Activated naive CD8-positive, alpha-beta T cell treated with anti-CD3 and anti-CD28 coated beads, Interleukin-2, amount 50 U/mL, for 16 hours (primary cell): ENCODE measurements at places on chromosomes 5 and 9.
A peak's percentile ranks its signal among the peaks of the same experiment; 100 is the strongest.

GRCh38 chr9:120592210-120592609 is 12.2 kb upstream of the CDK5RAP2 start:
- no peak for DNase-seq

DNA sequence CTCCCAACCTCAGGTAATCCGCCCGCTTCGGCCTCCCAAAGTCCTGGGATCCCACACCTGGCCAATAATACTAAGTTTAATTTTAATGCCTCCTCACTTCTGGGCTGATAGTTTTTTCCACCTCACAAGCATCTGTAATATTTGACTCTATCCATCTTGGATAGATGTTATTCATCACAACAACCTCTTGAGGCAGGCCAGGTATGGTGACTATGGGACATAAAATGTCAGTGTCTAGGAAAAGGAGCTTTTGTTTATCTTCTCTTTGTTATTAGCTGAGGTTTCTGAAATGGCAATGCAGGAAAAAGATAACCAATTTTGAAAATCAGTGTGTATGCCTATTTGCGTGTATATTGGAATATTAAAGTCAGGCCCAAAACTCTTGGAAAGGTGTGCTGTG is 1.2 kb upstream of the CCDC69 start:
- no peak for DNase-seq

DNA sequence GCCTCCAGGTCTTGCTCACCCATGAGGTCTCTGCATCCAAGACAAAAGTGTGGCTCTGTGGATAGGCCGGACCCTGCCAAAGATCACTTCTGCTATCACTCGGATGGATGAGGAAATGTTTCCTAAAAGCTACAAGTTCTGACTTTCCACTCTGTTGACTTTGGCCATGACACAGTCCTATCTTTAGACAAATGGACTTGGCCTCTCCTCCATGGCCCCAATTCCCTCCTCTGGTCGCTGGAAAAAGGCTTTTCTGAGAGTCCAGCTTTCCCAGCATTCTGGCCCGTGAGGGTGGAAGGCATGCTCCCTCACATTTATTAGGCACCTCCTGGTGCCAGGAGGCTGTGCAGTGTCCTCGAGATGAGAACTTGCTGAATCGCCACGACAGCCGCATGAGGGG is 83.1 kb downstream of the COL27A1 start:
- DNase-seq: no peak

GRCh38 chr9:72812559-72813111 is 140.2 kb downstream of the ALDH1A1 start:
- DNase-seq: no peak

DNA sequence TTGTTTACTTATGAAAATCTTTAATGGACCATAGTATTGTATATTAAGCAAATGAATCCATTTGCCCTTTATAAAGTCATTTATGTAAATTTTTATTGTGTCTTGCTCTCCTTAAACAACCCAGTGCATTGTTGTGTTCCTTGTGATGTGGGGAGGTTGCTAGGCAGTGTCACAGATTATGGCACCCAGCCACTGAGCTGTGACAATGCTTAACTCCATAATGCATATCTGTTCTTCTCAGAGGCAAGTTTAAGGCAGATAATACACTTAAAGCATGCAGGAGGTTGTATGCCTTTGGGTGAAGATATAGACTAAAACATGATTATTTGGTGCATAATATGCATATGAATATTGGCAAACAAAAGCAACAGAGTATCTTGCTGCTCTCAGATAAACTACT is 269.6 kb upstream of the RIOK2 start:
- no peak for DNase-seq

GRCh38 chr5:14421851-14422250 is 159.7 kb upstream of the OTULINL start:
- DNase-seq: no peak

- no peak for DNase-seq
These were observed 1.9 kb upstream of the PCDHAC2 start for GRCh38 chr5:140964356-140964755.

DNA sequence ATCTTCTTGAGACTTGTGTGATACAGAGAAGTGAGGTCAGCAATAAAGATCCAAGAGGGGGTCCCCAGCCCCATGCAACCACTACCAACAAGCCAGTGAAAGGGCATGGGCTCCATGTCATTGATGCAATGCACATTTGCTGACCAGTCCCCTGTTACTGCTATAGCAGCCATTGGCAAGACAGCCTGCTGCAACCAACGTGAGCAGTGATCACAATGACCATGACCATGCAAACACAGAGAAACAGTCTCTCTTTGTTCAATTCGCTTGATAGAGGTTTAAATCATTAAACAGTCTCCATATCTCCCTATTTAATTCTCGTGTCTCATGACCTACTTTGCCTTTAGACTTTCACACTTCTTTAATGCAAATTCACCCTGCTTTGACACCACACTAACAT is 30.0 kb upstream of the FOXB2 start:
- DNase-seq: no peak

- DNase-seq: no peak
These were observed 68.3 kb downstream of the ERP44 start for GRCh38 chr9:100030548-100030947.

DNA sequence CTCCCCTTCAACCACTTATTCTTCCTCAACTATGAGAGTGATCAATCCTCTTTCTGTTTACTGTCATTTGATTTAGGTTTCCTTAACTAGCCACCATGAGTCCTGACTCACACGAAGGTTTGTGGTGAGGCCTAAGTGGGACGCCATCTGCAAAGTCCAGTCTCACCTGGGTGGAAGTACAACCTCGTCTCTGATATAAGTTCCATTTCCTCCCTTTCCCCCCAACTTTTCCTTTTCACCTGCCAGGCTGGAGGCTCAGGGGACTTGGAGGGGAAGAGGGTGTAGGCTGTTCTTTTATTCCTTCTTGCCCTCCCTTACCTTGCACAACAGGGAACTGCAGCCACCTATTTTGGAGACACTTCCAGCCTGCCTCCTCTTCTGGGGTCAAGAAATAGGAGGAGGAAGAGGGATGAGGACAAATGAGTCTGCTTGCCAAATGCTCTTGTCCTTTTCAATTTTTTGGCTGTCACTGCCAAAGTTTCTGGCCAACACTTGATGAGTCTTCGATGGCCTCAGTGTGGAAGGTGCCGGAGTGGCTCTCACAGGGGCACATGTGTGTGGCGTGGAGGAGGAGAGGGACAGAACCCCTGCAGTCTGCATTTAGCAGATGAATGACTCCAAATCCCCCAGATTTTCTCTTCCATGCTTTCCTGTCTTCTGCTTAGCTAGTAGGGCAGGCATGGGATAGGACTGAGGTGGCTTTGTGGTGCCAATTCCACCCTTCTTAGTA is 249.6 kb downstream of the NSG2 start:
- no peak for DNase-seq

DNA sequence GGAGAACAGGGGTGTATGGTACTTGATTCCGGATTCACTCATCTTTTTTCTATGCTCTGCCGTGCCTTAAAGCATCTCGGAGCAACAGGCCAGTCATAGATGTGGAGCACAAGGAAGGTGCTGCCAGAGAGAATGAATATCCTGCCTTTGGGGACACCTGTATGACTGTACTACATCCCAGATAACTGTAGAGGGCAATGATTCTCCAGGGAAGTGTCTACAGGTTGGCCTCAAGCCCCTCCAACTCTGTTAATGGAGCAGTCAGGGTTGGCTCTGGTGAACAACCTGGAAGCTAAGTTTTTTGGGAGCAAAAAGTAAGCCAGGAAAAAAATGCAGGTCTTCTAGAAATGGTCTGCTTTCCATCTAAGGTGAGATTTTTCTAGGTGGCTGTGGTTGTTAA is 71.0 kb downstream of the NREP start:
- DNase-seq: no peak

DNA sequence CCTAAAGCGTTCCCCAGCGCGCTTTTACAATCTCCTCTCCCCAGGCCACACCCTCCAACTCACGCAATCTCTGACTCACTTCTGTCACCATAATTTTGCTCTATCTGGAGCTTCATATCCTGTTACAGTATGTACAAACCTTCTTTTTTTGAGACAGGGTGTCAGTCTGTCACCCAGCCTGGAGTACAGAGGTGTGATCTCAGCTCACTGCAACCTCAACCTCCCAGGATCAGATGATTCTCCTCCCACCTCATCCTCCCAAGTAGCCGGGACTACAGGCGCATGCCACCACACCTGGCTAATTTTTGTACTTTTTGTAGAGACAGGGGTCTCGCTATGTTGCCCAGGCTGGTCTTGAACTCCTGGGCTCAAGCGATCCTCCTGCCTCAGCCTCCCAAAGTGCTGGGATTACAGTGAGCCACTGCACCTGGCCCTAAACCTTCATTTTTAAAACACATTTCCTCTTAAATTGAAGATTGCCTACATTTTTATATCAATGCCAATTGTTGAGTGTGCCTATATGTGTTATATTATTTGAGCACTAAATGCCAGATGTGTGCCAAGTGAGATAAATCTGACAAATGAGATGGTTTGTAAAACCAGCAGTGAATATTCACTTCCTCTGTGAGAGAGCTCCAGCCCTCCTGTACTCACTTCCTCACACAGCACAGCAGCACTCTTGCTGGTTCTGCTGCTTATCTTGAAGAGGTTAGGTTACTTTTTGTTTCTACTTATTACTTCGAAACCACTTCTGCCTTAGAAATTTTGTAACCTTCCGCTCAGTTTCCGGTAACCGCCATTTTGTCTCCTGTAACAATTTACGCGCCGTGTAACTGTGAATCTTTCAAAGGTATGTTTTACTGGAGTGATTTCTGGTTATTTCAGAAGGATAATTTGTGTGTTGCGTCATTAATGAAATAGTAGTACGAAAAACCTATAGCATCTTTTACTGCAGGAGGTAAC is 57.9 kb downstream of the DOCK8 start:
- peak; percentile 54 for DNase-seq

DNA sequence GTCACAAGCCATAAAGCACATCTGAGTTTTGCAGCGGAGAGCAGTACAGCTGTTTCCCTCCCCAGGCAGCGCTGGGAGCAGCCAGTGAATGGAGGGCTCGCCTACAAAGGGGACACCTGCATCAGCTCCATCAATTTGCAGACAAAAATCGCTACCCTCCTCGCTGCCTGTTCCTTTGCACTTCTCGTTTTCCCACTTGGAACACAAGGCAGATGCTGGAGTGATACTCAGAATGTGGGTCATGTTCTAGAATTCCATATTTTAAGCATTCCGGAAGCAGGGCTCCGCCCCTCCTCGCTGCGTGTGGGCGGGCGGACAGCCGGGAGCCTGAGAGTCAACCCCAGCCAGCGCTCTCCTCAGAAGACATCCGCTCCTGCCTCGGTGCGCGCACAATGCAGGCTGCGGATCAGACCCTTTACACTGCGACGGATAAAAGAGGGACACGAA is 92.1 kb downstream of the LMNB1 start:
- no peak for DNase-seq

DNA sequence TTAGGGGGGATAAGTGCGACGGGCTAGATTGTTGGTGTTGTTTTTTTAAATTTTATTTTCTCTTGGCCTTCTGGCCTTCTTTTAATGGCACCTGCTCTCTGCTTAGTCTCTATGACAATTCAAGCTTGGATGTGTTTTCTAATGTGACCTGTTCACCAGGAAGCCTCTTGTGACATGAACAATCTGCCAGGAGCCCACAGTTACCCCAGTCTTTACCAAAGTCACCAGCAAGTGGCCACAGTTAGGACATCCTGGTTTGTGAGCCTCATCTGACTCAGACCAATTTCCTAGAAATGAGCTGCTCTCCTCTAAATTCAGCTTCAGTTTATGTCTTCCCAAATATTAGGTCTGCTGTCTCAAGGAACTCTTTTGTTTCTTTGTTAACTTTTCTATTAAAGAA is 135.8 kb downstream of the TLE4 start:
- no peak for DNase-seq

DNA sequence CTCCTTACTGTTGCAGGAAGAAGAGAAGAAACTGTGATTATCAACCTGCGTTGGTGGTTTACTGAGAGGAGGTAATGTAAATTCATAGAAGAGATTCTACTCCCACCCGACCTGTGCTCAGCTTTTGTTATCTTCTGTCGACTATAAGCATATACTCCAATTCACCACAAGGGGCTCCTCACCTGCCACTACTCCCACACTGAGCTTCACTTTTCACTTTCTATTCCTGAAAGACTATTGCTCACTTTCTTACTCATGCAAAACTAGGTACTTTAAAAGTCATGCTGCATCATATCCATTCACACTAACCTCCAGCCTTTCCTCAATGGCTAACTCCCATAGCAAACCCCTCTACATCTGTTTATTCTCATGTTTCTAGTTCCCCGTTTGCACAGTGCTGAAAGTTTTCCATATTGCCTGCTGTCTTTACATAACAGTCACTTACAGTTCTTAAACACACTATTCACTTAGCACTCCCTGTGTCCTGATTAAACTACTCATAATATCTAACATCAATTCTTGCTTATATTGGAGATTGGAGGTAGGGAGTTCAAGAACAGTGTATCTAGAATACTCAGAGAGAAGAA is 1062.6 kb downstream of the NR2F1-AS1 start:
- DNase-seq: no peak

- no peak for DNase-seq
These were observed 26.3 kb downstream of the CNTFR start for GRCh38 chr9:34563262-34563661.

GRCh38 chr9:34190996-34191892 is 12.4 kb downstream of the UBAP1 start:
- no peak for DNase-seq

- DNase-seq: no peak
These were observed 33.8 kb upstream of the OTULIN start for GRCh38 chr5:14630671-14631070.

DNA sequence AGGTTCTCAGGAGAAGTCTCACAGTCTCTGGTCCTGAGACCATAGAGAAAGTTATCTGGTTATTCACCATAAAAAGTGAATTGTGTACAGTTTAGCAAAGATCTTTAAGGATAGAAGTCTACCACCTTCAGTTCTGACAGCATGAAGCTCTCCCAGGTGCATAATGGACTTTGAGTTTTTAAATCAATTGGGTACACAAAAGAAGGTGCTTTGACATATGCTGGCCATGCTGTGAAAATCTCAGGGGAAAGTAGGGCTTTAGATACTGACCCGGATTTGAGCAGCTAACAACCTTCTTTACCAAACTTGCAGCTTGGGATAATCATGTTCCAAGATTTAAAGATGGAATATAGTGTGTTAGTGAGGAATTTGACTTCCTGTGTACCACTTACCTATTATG is 264.2 kb downstream of the ZSWIM6 start:
- DNase-seq: no peak

DNA sequence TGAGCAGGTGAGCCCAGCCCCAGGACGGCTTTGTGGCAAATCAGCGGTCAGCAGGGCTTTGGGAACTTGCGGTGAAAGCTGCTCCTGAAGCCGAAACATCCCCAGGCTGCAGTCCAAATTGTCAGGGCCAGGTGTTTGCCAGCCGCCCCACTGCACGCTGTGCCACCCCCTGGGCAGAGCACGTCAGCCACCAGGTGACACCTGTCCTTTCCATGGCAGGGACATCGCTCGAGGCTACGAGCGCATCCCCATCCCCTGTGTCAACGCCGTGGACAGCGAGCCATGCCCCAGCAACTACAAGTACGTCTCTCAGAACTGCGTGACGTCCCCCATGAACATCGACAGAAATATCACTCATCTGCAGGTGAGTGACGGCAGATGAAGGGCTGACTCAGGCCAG is 64.4 kb upstream of the CACNA1B start:
- no peak for DNase-seq

GRCh38 chr5:57117596-57117995 is 56.3 kb upstream of the GPBP1 start:
- no peak for DNase-seq
